Activated T-cell treated with anti-CD3 and anti-CD28 coated beads, Interleukin-2, amount 50 U/mL, for 48 hours (primary cell): ENCODE measurements at places on chromosomes 6 and 20.

GRCh38 chr20:29313481-29313880, 1944.0 kb upstream of the DEFB115 start:
- no peak for DNase-seq

DNA sequence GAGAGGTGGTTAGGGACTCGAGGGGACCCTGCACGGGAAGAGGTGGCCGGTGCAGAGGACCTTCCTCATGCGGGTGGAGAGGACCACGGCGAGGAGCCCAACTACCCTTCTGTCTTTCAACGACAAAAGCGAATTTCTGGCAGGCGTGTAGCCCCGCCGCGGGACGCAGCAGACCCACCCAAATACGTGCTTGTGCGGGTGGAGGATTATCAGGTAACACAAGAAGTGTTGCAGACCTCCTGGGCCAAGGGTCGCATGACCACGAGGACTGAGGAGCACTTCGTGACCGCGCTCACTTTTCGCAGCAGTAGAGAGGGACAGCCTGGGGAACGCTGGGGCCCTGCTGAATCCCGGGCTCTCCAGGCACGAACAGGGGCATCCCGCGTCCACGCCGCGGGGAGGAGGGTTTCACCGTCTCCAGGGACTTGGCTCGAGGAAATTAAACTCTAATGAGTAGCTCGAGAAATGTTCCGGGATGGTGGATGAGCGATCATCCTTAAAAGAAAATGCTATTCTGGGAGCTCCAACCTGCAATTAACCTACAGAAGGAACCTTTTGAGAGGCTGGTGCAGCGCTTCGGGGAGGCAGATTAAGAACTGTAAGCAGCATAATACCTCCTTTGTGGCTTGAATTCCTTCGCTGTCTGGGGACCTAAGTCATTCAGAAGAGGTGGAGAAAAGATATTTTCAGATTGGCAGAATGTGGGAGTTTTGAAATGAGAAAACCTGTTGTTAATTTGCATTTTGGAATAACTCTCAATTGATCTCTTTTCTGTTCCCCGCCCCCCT, 804 bp downstream of the C6orf141 start:
- DNase-seq, result peak; percentile 21

DNA sequence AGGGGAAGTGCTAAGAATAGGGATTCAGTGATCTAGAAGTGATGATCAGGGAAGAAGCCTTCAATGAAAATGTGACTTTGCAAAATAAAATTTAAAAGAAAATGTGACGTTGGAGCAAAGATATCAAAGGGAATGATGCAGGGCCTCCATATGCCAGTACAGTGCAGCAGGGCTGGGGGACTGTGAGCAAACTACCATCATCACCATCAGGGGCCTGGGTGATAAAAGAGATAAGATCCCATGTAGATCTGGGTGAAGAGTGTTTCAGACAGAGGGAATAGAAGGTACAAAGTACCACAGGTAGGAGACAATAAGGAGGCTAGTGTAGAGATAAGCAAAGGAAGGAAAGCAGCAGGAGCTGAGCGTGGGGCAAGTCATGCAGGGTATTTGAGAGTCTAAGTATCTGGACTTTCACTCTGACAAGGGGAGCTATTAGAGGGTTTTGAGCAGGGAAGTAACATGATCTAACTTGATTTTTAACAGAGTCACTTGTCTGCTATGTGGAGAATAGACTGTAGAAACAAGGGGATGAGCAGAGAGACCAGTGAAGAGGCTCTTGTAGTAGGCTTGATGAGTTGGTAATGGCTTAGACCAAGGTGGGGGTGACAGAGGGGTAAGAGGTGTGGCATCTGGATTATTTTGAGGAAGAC, 295.6 kb downstream of the ZFAND3 start:
- no peak for DNase-seq

GRCh38 chr6:160227769-160228161, 30.9 kb downstream of the SLC22A2 start:
- no peak for DNase-seq

DNA sequence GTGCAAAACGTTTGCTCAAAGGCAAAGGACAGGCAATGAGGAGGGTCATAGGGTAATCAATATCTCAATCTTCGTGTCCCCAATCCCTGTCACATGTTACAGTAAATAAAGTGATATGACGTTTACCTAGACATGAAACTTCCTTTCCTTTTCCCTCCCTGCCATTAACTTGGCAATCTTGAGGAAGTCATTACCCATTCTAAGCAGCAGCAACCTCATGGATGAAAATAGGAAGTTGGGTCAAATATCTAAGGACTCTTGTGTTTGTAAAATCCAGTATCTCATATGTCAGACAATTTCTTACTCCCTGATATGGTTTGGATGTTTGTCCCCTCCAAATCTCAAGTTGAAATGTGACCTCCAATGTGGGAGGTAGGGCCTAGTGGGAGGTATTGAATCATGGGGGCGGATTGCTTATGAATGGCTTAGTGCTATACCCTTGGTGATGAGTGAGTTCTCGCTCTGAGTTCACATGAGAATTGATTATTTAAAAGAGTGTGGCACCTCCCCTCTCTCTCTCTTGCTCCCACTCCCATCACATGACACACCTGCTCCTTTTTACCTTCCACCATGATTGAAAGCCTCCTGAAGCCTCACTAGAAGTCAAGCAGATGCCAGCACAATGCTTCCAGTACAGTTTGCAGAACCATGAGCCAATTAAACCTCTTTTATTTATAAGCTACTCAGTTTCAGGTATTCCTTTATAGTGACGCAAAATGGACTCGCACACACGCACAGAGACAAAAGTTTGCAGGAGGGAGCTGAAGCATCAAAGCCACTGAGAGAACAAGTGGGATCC, 545.9 kb upstream of the JARID2 start:
- DNase-seq, result no peak

DNA sequence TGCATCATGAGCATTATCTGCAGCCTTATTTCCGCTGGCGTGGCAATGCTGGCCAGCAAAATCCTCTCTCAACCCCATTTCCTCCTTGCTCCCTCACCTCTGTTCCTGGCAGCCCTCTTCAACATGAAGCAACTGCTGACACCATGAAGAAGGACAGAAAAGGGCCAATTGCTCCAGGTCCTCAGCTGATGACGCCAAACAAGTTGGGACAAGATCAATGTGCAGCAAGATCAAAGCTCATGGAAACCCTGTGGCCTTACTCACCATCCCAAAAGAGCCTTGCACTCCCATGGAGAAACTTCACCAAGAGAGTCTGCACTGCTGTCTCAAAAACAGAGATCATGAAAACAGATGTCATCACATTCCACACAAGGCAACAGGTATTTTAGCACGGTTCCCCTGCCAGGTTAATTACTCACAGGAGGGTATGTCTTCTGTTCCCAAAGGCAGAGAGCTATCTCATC, 7.4 kb downstream of the GFOD1 start:
- DNase-seq, result no peak

DNA sequence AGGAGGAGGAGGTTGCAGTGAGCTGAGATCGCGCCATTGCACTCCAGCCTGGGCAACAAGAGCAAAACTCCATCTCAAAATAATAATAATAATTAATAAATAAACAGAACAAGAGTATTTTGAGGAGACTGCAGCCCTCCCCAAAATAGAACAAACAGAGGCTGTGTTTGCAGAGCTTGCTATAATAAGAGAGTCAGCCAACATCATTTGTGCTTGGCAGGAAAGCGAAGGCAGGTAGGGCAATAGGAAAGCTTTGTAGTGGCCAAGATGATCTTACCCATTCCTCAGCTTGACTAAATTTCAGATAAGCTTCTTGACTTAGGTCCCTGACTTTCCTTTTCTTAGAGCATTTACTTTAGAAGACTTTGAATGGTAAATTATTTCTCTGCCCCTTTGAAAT, 6.7 kb downstream of the C6orf141 start:
- DNase-seq, result no peak

GRCh38 chr6:165231177-165231576, 78.2 kb downstream of the C6orf118 start:
- DNase-seq, result no peak

DNA sequence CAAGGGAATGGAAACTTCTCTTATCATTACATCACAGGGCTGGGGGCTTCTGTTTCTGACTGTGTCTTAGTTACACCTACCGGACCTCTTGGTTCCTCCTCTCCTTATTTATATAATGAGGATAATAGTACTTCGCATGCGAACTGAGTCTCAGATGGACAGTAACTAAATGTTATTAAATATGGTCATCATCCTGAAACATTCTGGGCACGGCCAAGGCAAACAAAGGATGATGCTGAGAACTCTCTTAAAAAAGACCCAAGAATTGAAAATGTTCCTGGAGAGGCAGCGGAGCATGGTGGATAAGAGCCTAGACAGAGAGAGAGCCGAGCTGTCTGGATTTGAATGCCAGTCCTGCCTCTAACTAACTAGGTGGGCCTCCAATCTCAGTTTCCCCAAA, 119.8 kb upstream of the SASH1 start:
- DNase-seq, result no peak

- DNase-seq, result no peak
These were observed 113.7 kb downstream of the FAM217A start for GRCh38 chr6:3965071-3965718.

DNA sequence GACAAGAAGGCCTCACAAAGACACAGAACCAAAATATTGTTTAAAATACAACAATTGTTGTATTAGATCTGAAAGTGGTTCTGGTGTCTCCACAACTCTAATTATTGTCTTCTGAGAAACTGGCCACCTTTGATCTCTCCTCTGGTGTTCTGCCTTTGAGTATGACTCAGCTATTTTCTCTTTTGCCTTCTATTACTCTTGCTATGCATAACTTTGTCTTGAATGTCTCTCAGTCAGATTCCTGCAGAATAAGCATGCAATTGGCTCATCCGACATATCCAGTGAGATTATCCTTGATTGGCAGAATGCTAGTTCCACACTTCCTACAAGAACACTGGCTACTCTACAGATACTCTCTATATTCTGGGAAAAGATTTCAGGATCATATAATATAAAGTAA, 14.3 kb upstream of the EPM2A start:
- no peak for DNase-seq

DNA sequence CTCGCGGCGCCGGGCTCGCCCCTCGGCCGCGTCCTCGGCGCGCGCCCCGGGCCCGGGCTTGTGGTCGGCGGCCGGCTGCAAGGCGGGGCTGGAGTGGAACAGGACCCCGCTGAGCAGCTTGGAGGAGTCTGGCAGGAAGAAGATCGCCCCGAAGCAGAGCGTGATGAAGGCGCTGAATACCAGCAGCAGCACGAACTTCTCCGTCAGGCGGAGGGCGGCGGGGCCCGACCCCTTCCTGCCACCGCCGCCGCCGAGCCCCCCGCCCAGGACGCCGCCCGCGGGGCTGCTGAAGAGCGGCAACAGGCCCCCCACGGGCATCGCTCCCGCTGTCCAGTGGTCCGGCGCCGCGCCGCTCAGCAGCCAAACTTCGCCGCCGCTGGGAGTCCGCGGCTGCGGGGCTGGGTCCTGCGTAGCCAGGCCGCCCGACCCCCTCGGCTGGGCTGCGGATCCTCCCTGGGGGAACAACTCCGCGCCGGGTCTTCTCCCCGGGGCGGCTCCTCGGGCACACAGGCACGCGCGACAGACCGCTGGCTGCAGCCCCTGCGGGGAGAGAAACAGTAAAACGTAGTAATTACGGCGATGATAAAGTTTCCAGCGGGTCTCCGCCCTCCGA, 707 bp downstream of the MAN1A1 start:
- no peak for DNase-seq

DNA sequence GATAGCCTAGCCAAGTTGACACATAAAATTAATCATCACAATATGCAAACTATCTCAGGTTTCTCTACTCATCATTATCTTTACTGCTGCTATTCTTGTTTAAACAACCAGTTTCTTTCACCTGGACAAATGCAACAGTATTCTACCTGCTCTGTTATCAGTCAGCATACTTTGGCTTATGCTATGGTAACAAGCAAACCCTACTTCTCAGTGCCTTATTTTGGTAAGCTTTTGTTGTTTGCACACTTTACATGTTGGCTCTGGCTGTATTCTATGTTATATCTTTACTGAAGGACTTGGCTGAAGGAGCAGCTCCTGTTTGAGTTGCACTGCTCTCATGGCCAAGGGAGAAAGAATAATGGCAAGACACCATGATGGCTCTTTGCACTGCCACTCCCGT, 463.1 kb downstream of the EPM2A start:
- no peak for DNase-seq

DNA sequence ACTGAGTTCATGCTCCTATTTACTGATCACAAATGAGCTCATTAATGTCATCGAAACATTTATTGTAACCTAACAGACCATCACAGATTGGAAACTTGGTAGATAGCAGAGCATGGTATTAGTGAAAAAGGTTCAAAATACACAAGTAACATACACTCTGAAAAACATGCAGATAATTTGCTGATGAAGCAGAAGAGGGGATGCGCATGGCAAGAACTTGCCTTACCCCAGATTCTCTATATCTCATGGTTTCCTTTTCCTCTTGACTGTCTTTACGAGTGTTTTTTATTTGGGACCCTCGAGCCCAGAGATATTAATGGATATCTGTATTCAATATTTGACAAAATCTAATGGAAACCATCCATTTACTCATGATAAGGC, 37.6 kb downstream of the QRSL1 start:
- DNase-seq, result no peak

- DNase-seq, result no peak
These were observed 128.0 kb downstream of the RIN2 start for GRCh38 chr20:19885939-19886660.

DNA sequence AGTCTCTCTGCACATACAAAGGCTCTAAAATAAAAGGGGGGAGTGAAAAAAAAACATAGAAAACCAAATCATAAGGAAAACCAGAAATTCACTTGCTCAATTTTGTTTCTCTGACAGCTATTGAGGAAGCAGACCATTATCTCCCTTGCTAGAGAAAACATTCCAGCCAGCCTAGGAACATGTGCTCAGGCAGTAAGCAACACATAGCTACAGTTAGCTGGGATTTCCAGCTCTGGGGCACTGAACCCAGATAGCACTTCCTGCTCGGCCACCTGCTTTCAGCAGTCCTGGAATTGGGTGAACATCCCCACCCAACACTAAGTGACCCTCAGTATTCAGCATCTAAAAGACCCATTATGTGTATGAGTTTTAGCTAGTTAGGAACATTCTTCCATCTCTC, 61.3 kb downstream of the TNFRSF21 start:
- DNase-seq, result no peak

GRCh38 chr6:136549300-136550044, 750 bp downstream of the MAP7 start:
- DNase-seq, result peak; percentile 20

DNA sequence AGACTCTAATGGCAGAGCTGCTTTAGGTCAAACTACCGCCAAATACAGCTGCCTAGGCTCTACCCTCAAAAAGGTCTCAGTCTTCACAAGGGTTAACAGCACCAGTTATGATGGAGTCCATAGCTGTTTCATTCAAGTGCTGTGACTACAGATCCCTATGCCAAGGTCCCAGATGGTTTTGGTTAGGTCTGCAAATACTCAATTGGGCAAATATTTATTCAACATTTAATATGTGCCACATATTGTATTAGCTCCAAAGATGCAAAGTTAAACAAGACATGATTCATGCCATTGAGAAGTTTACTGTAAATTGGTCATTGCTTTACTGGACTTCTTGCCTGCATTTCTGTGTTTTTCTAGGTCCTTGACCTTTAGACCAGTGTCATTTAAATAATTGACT, 55.8 kb upstream of the TFAP2D start:
- no peak for DNase-seq

DNA sequence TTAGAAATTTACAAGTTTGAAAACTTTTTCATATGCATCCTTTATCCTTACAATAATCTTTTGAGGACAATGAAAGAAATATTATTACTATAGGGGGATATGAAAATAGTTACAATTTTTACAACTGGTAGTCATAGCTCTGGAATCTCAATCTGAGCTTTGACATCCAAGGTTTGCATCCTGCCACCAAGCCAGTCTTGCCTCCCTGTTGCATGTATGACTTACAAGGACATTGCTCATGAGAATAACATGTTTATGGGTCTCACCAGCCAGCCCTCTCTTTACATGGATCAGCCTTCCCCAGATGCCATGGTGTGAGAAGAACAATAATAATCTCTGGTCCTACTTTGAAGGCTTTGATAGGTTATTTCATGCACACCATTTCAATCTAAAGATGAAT, 67.5 kb downstream of the THEMIS start:
- no peak for DNase-seq
